ENCODE measurements at places on chromosomes 6 and 20. TPM values are rescaled to one million over a fixed set of nuclear protein-coding genes. Genes with fewer than 3 reads are reported as not detected.

HSPA12B gene
- total RNA-seq: 12.5 TPM

C4B gene
- total RNA-seq: 72.9 TPM

CASS4 gene
- 0.47 TPM for total RNA-seq

CNBD2 gene
- total RNA-seq: 3.7 TPM

TRIM31 gene
- total RNA-seq: not detected

CD109 gene
- 9.1 TPM for total RNA-seq

LTA gene
- not detected for total RNA-seq

DNA sequence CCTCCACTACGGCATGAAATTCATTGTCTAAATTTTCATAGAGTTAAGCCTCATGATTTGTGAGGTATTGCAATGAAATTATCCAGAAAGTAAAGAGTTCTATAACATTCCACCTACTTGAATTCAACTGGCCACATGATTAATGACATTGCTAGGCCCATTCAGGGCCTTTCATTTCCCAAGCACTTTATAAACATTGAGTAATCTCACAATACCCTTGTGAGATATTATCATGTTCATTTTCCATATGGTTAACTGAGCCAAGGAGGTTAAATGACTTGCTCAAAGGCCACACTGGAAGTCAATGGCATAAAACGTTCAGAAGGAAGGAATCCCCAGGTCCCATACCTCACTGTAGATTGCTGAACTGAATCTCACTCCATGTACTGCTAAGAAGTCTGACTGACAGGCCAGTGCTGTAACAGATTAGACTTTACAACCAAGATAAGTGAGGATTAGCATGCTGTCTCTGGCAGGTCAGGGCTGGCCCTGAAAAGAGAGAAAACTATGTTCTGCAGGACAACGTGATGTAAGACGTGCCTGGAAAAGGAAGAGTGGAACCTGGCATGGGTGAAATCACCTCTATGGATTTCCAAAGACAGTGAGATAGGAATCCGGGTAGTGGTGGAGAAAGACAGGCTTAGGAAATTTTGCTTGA, 75.9 kb upstream of the SPACA1 start:
- DNase-seq: no peak

- no peak for DNase-seq
These were observed 109.8 kb downstream of the SYCP2 start for GRCh38 chr20:59823491-59824259.

DNA sequence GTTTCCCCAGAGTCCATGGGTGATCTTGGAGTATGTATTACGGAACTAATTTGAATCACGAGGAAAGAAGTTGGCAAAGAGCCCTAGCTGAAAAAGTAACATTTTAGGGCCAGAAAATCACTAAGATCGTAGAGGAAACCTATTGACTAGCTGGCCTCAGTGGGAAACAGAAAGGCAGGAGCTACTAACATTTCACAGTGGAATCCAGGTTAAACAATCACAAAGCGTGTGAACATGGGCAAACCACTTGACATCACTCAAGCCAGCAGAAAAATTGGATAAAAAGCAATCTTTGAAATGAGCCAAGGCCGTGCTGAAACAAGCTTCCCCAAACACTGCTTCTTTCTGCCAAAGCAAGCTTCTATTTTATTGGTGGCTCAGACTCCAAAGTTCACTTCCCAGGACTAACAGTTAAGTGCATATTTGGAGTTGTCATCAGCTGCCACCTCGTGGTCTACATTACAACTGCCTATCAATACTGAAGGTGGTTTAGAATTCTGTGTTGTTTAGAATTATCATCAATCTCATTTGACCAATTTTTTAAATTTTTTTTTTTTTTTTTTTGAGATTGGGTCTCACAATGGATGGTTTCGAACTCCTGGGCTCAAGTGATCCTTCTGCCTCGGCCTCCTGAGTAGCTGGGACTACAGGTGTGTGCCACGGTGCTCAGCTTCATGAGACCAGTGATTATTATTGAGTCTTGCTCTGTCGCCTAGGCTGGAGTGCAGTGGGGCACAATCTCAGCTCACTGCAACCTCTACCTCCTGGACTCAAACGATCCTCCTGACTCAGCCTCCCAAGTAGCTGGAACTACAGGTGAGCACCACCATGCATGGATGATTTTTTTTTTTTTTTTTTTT, 10.6 kb downstream of the RPS10 start:
- no peak for DNase-seq

GRCh38 chr20:6744180-6744579, 23.3 kb upstream of the BMP2 start:
- no peak for DNase-seq

GRCh38 chr6:41935685-41936072, 5.9 kb downstream of the CCND3 start:
- DNase-seq: no peak

DNA sequence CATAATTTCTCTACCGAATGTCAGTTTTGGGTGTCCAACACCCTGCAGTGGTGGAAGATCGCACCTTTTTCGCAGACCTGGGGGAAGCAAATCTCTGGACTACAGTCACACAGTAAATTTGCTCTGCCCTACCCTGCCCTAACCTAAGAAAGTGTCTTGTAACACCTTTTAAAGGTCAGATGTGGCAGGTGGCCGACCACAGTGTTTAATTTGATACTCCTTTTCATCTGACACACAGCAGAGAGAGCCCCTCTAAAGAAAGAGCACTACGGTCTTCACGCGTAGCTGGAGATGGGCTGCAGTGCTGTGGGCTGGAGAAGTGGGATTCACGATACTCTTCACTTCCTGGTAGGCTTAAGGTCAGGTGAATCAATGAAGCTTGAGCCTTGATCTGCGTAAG, 109.9 kb downstream of the TMEM242 start:
- DNase-seq: no peak

- DNase-seq: no peak
These were observed 44.8 kb downstream of the SPDEF start for GRCh38 chr6:34511214-34511914.

- DNase-seq: no peak
These were observed 137.2 kb downstream of the FARS2 start for GRCh38 chr6:5398530-5398929.

DNA sequence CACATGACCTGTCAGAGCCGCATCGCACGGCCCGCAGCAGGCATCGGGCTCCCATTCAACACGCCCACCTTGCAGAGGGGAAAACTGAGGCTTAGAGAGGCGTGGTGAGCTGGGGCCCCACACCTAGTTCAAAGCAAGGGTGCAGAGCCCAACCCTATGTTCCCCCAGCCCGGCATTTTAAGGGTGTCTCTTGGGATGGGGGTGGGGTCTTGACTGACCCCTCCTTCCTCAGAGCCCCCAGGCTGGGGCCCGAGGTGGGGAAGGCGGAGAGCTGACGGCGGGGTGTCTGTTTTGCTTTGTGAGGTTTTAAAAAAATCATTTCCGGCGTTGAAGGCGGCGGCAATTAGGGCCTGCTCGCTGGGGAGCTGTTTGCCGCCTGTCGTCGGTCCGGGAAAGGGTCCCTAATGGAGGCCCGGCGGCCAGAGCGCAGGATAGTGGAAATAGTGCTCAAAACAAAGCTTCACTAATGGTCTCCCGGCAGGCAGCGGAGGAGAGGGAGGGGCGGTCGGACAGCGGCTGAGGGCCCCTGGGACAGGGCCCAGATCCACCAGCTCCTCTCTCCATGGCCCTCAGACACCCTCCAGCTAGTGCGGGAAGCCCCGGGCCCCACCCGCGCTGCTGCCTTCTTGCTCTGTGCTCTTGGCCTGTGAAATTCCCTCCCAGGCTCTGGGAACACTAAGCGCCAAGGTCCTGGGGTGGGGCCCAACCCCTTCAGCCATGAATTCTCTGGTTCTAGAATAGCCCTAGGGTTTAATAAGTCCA, 11.9 kb downstream of the VSTM2L start:
- DNase-seq: no peak

- no peak for DNase-seq
These were observed 66.7 kb upstream of the TSHZ2 start for GRCh38 chr20:52905241-52905994.

DNA sequence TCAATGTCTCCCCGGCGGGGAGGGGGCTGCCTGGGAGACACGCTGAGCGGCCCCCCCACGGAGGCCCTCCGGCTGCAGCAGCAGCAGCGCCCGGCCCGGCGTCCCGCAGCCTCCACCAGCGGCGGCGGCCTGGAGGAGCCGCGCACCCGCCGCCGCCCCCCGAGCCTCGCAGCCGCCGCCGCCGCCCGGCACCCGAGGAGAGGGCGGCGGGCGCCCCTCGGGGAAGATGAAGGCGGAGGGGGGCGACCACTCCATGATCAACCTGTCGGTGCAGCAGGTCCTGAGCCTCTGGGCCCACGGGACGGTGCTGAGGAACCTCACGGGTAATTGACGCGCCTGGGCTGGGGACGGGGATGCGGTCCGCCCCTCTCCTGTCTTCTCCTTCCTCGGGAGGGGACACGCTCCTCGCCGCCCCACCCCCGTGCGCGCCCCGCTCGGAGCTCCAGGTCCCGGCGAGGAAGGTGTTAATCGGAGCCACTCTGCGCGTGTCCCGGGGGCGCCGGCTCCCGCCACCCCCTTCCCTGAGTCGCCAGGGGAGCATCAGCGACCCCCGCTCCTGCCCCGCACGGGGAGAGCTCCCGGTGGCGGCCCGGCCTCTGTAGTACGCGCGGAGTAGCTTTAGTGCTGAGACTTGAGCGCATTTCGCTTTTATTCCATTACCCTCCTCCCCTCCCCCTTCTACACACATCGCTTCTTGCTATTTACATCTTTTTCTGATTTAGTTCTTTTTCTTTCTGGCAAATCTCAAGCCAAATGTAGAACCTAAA, 686 bp downstream of the TMEM170B start:
- peak; percentile 32 for DNase-seq

DNA sequence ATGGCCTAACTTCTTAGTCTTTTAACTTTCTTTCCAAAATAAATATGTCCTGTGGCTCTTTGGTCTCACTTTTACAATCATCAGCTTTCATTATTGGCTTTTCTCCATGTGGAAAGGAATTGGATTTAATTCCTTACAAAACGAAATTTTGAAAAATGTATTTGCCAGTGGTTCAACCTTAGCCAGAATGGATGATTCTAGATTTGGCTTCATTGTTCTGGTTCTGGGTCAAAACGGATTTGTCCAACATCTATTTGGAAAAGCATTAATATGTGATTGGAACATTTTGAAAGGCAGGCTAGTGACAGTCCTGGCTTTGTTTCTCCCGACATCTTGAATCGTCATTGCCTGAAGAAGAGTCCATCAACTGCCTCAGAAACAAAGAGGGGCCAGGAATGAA, 59.2 kb downstream of the TENT5A start:
- no peak for DNase-seq

DNA sequence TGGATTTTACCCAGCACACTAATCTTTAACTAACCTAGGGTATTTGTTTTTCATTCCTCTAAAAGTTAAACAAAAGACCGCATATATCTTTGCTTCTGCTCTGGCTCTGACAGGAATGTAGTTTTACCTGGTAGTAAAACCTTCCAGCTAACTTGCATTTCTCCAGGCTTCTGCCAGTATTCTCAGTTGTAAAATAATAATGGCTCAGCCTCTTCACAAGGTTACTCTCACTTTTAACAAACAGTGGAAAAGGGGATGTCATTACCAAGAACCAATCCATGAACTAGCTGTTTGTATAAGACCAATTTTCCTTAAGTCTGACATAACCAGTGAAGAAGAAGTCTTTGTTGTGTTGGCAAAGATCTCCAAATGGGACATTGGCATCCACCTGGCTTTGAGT, 10.0 kb downstream of the THBS2 start:
- DNase-seq: no peak

GRCh38 chr20:61044499-61044898, 207.6 kb upstream of the CDH4 start:
- no peak for DNase-seq

DNA sequence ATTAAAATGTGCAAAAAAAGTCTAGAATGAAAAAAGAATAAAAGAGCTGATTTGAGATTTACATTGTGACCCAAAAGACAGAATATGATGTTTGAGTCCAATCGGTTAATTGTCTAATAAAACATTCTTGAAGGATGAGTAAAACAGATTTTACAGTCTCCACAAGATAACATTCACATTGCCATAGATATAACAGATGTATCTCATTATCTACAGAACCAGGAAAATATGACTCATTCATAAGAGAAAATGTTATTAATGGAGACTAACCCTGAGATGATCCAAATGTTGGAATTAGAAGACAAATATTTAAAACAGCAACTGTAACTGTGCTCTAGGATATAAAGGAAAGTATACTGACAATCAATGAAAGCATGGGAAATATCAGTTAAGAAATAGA, 141.7 kb downstream of the RFX6 start:
- DNase-seq: no peak

DNA sequence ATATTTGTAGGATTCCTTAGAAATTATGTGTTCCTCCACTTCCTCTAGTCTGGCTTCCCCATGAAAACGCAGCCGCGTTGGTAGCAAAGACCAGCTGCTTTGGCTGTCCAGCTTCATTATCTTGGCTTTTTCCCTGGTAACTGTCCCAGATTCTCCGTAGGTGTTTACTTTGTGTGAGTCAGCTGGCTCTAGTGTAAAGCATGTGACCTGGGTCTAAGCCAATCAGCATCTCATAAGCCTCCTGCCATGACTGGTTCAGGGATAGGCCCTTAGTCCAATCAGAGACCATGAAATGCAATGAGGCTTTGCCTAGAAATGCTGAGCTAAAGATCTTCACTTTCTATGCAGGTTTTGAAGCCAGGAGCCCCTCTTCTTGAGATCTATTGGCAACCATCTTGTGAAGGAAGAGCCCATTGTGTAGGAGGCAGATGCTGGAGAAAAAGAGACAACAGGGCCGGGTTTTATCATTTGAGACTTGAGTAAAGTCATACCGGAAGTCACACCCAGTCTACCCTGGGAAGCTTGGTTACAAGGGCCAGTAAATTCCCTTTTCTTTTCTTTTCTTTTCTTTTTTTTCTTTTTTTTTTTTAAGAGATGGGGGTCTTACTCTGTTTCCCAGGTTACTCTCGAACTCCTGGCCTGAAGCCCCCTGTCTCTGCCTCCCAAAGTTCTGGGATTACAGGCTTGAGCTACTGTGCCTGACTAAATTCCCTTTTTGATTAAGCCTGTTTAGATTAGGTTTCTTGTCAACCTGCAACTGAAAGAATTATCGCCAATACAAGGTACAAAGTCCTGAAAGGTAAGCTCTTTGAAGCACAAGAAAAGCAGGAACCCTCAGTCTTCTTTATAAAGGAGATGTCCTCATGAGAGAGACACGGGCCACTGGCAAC, 256.5 kb upstream of the RREB1 start:
- DNase-seq: peak; percentile 27

DNA sequence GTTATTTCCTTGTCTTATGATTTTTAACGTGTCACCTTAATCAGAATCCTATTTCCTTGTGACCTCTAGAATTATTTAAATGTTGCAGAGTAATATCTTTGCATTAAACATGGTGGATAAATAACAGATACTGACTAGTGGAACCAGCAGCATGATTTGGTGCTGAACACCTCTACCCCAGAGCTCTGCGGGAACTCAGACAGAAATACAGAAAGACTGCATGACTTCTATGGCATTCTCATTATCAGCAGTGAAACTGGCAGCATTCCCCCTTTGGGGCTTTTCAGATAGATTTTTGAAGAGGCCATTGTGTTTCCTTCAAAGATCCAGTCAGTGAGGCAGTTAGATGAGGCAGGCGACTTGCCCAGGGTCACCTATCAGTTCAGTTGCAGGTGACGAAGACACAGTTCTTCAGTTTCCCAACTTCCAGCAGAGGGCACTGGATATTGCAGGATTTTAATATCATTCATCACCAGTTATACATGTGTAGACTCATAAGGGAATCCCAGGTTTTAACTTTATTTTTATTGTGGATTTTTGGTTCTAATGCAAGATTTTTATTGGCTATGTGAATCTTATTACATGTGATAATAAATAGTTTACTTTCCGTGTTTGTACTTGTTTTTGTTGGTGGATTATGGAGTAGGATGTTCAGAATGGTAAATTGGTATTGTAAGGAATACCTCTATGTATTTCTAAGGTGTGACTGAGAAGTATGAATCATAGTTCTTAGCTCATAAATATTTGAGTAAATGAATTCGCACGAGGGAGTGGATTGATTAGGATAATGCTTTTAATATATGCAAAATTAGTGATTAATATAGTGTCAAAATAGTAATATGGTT, 81.3 kb downstream of the AFDN start:
- DNase-seq: no peak
